Daoy (cell line): ENCODE measurements at places on chromosomes 13 and 19. TPM values are rescaled to one million over a fixed set of nuclear protein-coding genes. Genes with fewer than 3 reads are reported as not detected.

Gene ZNF491
- 0.23 and 5.3 TPM in 2 replicates for total RNA-seq

Gene GFY
- not detected in 2 replicates for total RNA-seq

Gene CACNG8
- 0.48 and 2.9 TPM in 2 replicates for total RNA-seq

- peak; percentile 90 for DNase-seq
Measured at GRCh38 chr19:44071824-44072542, at the start of gene ZNF284. TSS of gene ZNF284 (plus strand) at chr19:44072159. CDS start at chr19:44076390, 4,231 bp downstream.

DNA sequence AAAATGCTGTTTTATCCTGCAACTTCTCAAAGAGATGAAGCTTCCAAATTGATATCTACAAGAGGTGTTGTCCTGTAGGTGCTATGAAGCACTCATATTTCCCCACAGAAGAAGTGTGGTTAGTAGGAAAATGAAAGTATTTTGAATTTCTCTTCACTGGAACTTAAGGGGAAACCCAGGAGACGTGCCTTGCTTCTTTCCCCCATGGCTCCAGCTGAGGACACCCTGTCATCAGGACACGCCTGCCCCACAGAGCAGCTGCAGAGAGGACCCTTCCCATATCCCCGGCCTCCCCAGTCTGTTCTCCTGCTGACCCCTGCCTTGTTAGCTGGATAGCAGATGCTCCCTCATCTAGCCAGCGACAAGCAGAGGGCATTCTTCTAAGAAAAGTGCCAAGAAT is 371.3 kb downstream of the COG6 start:
- DNase-seq = no peak

DNA sequence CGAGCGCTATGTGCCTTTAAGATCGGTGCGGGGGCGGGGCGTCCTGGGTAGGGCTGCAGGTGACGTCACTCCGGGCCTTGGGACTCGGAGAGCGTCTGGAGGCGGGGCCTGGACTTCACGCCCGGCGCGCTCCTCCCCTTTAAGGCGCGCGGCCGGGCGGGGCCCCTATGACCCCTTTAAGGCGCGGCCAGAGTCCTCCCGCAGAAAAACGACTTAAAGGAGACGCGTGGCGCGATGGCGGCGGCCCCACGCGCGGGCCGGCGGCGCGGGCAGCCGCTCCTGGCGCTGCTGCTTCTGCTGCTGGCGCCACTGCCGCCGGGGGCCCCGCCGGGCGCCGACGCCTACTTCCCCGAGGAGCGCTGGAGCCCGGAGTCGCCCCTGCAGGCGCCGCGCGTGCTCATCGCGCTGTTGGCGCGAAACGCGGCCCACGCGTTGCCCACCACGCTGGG is at the start of gene COLGALT1:
Gene COLGALT1, plus strand, starts transcription at position 170 of the 449 bp plus-strand sequence. Its CDS starts 65 bp downstream, at position 235.
- DNase-seq = peak; percentile 98

- peak; percentile 49 for DNase-seq
Measured at GRCh38 chr19:40510526-40511115, 43.8 kb downstream of the SPTBN4 start.

- DNase-seq = no peak
Measured at GRCh38 chr13:62710787-62711186, 1295.1 kb upstream of the PCDH20 start.

- DNase-seq = no peak
Measured at GRCh38 chr19:42121036-42121621, 11.1 kb downstream of the POU2F2 start.

DNA sequence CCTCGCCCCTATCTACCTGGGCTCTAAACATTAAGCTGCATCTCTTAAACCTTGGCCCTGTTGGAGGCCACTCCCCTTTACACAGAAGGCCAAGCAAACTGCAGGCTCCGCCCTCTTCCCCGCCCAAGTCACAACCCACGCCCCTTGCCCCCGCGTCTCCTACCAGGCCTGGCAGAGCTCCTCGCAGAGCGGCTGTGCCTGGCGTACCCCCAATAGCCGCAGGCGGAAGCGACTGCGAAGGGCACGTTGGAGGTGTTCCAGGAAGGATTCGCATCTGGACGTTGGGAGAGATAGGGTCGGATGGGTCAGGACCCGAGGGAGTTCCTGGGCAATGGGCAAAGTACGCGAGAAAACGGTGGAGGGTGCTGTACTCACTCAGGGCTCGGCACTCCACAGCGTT is 5.9 kb downstream of the RTBDN start:
- DNase-seq = peak; percentile 75
